ENCODE measurements at places on chromosomes 3 and 15.

DNA sequence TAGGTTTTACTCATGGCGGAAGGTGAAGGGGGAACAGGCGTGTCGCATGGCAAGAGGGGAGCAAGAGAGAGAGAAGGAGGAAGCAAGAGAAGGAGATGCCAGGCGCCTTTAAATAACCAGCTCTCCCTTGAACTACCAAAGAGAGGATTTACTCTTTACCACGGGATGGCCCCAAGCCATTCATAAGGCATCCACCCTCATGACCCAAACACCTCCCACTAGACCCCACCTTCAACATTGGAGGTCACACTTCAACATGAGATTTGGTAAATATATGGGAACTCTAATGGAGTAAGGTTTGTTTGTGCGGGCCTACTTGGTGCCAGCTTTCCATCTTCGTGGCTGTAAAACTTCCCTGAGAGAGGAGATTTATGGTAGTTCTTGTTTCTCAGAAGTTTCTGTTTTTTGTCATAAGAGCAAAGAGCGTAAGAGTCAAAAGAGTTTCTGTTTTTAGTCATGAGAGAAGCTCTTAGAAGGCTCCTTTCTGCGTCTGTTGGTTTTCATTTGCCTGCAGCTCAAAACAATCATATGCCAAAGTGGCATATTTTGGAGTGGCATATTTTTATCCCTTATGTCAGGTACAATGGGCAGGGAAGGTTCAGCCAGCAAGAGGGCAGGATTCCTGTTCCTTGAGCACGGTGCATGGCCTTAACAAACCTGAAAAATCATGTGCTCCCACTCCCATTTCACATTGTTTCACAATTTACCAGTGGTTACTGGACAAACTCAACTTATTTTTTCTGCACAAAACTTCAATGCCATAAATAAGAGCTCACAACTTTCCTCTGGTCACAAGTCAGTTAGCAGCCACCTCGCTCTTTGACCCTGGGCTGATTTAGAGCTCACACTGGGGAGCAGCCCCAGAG lies 12.5 kb downstream of the PML start:
- no peak for DNase-seq

GRCh38 chr15:34494084-34494399 lies 56.4 kb upstream of the GOLGA8A start:
- no peak for DNase-seq

GRCh38 chr15:74421302-74422245 lies 12.2 kb downstream of the SEMA7A start:
- DNase-seq, result no peak

GRCh38 chr15:60399931-60400330 lies 2.1 kb upstream of the ANXA2 start:
- no peak for DNase-seq

DNA sequence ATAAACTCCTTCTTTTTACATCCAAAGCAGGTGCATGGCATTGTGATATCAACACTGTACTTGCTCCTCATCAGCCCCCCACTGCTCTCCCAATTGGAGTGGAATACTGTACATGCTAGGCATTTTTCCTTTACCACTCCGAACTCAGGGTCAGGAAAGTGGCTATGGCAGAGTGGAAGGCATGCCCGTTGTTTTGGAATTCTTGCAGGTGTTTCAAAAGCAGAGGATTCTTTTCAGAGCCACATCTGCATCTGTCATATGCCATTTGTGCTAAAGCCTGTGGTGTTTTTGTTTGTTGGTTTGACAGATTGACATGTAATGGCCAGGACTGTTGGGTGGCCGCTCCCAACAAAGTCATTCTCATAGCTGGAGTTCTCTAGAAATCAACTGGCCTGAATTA lies 41.7 kb downstream of the SOX2 start:
- DNase-seq, result no peak

DNA sequence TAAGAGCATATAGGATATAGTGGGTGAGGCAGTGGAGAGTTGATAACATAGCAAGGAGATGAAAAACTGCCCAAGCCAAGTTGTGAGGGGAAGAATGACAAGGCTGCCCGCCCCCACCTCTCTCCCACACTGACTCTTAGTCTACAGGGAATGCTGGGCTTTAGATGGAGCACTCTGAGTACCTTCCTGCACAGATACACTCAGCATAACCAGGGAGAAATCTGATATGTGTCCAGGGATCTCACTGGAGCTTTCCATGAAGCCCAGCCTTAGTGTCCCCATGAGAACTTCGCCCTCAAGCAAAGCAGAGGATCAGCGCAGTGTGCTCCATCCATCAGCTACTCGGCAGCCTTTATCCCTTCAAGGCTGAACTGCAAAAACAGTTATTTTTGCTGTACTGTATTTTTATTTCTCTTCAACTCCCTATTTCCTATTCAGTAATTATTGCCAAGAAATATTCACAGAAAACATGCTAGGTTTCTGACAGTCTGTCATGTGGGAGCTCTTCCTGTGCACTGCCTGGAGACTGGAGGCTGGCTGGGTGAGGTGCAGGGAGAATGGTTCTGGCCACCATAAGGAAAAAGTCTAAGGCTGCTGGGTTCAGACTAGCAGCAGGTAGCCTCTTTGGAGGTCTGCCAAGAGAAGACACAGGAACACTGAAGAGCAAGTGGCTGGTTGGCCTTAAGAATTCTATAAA lies 475.2 kb upstream of the PPP2R3A start:
- peak; percentile 6 for DNase-seq

DNA sequence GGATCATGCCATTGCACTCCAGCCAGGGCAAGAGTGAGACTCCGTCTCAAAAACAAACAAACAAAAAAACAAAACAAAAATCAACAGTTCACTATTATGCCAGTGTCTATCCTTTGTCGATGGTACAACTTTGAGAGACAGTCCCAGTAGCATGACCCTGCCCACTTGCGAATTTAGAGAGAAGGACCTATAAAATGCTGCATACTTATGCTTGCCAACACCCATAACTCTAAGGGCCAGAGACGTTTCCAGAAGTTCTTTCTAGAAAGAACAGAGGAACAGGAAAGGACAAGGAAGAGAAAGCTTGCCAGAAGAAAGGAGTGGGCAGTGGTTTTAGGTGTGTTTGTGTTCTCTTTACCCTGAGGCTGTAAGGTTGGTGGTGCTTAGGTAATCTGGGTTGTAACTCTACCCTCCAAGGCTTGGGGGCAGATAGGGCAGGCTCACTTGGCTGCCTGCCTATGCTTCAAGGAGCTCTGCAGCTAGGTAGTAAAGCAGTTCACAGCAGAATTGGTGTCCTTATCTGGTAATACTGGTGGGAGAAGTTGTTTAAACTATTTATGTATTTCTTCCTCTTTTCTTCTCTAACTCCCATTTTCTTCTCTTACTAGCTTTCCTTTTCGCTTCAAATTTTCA lies 50.6 kb upstream of the SPPL2A start:
- no peak for DNase-seq

GRCh38 chr3:46078712-46079400 lies 51.6 kb upstream of the XCR1 start:
- peak; percentile 80 for DNase-seq

GRCh38 chr3:39186692-39187151 lies 5.7 kb downstream of the XIRP1 start:
- DNase-seq, result no peak

DNA sequence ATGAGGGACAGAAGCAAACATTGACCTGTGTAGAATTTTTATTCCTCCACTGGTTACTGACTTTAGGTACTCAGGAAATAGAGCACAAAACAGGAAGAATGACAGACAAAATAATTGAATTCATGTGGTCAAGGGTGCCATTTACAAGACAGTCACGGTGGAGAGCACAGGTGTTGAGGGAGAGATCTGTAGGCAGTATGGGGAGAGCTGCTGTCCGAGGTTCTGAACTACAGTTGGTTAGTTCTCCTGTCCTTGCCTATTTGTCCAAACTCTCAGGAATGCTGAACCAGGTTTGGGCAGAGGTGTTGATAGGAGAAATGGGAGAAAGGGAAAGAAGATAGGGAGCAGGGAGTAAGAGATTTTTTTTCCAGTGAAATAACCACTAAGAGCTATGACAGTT lies 178.5 kb upstream of the ZBTB20 start:
- no peak for DNase-seq

- DNase-seq, result no peak
Observed at GRCh38 chr3:147816752-147817151, 407.6 kb downstream of the ZIC1 start.

- DNase-seq, result no peak
Observed at GRCh38 chr3:73254062-73254461, 192.6 kb downstream of the EBLN2 start.

DNA sequence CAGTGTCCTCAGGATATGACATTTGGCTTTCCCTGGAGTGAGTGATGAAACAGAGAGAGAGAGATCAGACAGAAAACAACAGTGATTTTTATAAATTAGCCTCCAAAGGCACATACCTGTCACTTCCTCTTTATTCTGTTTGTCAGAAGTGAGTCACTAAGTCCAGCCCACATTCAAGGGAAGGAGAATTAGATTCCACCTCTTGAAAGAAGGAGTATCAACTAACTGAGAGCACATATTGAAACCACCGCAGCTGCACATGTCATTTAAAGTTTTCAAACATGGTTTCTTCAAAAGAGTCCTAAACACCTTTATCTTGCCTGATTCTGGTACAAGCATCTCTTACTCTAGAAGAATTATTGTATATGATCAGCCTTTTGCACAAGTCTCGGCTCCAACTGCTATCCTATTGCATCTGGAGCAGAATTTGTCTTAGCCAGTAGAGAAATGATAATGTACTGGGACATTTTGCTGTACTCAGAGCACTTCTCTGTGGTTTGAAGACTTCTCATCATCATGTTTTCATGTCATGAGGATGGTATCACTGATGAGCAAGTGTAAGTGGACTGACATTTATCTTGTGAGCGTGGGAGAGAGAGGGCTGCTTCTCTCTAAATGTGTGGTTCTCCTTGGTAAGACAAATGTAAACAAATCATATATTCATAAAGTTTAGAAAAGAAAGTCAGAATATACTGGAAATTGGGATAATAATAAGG lies 338.9 kb upstream of the CFAP20DC start:
- DNase-seq, result no peak

- peak; percentile 16 for DNase-seq
Observed at GRCh38 chr3:28915741-28916500, 364.9 kb upstream of the RBMS3 start.

- no peak for DNase-seq
Observed at GRCh38 chr15:75675579-75676404, 28.1 kb downstream of the SNX33 start.

- DNase-seq, result no peak
Observed at GRCh38 chr3:42394579-42395288, 15.7 kb downstream of the LYZL4 start.

GRCh38 chr3:136297826-136298225 lies 47.7 kb downstream of the PCCB start:
- DNase-seq, result no peak

DNA sequence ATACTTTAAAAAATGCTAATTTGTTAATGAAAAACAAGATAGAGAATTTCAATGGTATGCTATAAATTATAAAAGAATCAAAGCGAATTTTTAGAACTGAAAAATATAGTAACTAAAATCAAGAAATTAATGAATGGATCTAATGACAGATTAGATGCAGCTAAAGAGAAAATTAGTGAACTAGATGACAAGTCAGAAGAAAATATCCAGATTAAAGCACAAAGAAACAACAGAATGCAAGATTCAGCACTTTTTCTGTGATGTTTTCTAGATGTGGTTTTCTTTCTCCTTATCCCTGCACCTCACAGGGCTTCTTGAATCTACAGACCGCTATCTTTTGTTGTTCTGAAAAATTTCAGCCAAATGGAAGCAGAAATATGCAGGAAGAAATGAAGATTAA lies 54.4 kb downstream of the INO80 start:
- no peak for DNase-seq

DNA sequence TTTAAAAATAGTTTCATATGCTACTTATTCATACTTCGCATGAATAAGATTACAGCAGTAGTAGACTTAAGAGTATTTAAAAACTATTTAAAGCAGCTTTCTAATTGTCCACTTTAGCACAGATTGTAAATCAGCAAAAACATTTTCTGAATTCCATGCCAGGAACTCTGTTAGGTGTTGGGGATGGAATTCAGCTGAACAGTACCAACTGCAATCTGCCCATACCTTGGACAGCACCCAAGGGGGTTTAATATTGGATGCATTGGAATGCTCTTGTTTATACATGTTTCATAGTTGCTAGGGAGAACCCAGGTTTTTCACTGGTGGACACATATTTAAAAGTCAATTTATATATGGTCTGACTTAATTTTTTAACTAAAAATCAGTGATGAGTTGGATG lies 74.8 kb downstream of the PPM1L start:
- DNase-seq, result no peak

- no peak for DNase-seq
Observed at GRCh38 chr15:63448266-63448665, 56.1 kb upstream of the USP3 start.

DNA sequence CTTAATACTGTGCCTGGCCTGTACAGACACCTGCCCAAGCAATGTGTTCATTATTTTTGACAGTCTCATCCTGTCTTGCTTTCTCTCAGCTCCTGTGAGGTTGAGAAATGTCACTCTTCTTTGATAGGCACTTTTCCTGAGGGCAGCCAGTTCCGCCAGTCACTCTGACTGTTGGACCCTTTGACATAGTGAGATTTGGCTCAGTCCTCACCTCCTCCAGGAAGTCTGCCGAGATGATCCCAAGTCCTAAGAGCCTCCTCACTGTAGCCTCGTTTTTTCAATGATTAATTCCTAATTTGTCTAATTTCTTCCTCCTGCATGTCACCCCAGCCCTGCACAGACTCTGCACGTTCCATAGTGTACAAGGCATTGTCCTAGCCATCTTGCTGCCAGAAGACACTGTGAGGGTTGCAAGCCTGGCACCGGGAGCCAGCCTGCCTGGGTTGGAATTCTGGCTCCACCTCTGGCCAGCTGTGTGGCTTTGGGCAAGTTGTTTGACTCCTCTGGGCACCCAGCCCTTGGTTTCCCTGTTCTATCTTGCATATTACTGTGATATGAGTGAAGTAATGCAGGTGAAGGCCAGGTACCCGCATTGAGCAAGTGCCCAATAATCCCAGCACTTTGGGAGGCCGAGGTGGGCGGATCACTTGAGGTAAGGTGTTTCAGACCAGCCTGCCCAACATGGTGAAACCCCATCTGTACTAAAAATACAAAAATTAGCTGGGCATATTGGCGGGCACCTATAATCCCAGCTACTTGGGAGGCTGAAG lies 24.3 kb downstream of the RPLP1 start:
- DNase-seq, result no peak

DNA sequence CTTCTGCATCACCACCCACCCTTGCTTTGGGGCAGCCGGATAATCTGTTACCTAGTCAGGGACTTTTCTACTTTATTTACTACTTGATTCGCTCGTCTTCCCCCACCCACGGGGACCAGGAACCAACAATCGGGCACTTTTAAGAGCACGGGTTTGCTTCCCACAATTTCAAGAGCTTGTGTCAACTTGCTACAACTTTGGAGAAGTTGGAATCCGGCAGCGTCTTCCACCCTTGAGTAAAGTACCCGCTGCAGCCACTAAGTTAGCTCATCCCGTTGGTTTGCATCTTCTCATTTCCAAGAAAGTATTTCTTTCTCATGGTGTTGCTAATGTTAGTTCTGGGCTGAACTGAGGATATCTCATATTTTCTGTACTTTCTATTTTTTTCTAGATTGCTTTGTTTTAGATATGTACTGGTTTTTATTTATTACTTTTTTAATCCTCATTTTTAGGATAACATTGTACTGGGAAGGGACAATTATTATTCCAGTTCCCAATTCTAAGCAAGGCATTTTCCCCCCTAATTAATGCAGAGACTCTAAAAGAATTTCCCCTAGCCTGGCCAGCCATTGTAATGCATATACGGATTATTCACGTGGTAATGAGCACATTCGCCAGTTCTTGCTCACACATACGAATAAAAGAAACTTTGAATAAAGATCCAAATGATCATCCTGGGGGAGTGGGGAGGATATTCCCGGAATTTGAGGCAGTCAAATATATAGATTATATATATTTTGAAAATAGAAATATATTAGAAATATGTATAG lies 4.0 kb downstream of the SOX2 start:
- no peak for DNase-seq

GRCh38 chr3:152638707-152639450 lies 196.1 kb upstream of the P2RY1 start:
- no peak for DNase-seq
